HepG2 (cell line): ENCODE measurements at places on chromosomes 2 and 18. TPM values are rescaled to one million over a fixed set of nuclear protein-coding genes. Genes with fewer than 3 reads are reported as not detected.
A peak's percentile ranks its signal among the peaks of the same experiment; 100 is the strongest.

DNA sequence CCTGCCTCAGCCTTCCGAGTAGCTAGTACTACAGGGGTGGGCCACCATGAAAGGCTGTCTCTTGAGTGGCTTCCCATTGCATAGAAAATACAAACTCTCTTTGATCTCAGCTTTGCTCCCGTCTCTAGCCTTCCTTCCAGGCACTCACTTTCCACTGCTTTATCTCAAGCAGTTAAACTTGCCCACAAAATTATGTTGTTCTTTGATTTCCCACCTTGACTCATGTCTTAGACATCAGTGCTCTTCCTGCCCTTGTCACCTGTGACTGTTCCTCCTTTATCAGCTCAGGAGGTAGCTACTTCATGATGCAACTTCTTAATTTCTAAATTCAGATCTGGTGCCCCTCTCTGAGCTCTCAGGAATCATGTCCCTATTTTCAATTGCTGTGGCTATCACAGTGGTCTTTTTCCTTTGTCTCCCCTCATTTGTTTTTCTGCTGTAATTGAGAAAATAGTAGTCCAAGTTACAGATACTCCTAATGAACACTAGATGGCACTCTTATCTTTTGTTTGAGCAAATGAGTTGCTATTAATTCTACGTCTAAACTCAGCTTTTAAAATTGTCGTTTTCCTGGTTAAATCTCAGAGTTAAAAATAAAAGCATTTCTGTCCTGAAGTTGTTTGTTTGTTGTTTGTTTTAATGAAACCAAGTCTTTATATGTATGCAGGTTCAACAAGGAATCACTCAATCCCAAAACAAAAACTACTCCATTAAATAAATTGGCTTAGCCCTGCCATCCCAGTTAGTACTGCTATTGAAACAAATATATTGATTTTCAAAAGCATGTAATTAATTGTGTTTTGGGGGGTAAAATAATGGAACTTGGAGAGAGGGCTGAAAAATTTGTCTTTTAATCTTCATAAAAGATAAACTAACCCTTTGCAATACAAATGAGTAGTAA is 46.9 kb upstream of the GREB1L start:
- H3K4me3 ChIP-seq, result no peak overlapping the region
- DNase-seq, result peak; percentile 24
- no peaks in the 10 kb centered on the region for H3K27me3 ChIP-seq
- no peaks in the 10 kb centered on the region for H3K4me1 ChIP-seq
- no peaks in the 10 kb centered on the region for H3K36me3 ChIP-seq

DNA sequence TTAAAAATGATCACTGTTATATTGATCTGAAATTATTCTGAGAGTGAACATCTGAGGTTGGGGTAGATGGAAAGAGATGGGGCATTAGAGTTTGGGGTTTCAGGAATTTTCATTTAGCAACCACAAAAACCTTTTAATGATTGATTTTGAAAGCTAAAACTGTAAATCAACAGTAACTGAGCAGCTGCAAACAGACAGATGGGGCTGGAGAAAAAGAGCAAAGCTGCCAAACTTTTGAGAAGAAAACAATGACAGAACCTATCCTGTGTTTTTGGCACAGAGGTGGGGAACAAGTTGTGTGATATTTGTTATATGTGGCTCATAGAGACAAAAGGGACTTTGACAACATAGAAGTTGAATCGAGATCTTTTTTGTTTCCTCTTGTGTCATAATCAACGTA is 415.8 kb upstream of the DSEL start:
- H3K4me3 ChIP-seq, result no peak overlapping the region
- H3K36me3 ChIP-seq, result no peaks in the 10 kb centered on the region
- no peaks in the 10 kb centered on the region for H3K4me1 ChIP-seq

DNA sequence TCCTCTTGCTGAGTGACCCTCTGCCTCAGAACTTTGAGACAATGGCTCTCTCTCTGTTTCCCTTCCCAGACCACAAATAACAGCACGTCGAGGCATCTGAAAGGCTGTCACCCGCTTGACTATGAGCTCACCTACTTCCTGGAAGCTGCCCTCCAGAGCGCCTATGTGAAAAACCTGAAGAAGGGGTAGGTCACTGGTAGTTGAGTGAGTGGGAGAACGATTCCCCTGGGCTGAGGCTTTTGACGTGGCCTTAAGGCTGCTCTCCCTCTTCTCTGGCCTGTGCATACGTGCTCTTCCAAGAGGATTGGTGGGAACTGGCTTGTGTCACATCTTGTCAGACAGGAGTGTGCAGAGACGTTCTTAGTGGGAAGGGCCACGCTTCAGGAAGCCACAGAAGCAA is 63.1 kb upstream of the MCFD2 start:
- no peak for DNase-seq
- H3K27me3 ChIP-seq, result no peaks in the 10 kb centered on the region
- no peak overlapping the region for H3K4me3 ChIP-seq
- no peak overlapping the region for H3K27ac ChIP-seq
- H3K36me3 ChIP-seq, result peaks cover 67% of the 10 kb centered on the region
- H3K4me1 ChIP-seq, result peaks cover 20% of the 10 kb centered on the region

The SERPINB4 gene
- total RNA-seq, result not detected in 2 replicates

DNA sequence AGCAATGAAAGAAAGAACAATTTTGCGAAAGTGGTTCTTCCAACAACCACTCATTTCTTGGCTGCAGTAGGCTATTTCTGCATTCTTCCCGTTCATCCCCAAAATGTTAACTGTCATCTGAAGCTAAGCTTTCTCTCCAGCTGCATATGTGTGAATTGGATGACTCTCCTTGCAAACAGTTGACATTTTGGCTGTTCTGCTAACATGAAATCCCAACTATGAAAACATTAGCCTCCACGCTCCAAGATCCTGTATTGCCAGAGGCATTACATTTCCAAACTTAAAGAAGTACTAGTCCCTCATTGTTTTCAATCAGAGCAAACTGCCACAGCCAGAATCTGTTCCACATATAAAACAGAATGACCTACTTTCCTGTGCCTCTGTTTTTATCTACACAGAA is 88.5 kb downstream of the TGIF1 start:
- no peaks in the 10 kb centered on the region for H3K27me3 ChIP-seq
- no peak overlapping the region for H3K27ac ChIP-seq
- H3K4me1 ChIP-seq, result no peaks in the 10 kb centered on the region
- no peaks in the 10 kb centered on the region for H3K36me3 ChIP-seq

DNA sequence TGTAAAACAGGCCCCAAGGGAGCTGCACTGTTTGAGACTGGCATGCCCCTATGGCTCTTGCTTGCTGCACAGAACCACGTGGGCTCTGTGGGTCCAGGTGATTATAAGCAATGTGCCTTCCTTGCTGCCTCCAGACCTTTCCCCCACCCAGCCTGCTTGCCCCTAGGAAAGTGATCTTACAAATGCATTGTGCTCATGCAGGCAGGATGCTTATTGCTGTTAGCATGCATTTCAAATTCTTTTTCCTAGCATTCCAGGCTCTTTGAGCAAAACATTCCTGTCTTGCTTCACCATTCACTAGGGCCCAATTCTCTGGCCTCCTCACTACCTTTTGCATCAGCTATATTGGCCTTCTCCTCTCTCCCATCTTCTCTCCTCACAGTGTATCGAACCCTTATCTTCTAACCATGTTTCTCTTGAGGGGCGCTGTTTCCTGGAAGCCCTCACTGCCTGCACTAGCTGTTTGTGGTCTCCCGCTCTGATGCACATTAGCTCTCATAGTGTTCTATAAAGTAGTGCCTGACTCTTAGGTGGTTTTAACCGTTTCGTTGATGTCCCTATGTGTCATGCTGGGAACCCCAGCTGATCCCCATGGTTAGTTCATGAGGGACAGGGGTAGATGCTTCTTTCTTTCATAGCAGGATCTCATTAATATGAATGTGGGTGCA is 152.9 kb upstream of the EPAS1 start:
- H3K36me3 ChIP-seq, result no peaks in the 10 kb centered on the region
- H3K27ac ChIP-seq, result no peak overlapping the region
- H3K27me3 ChIP-seq, result no peaks in the 10 kb centered on the region

- peaks cover 40% of the 10 kb centered on the region; the same call in 2 of the 3 replicates for H3K27me3 ChIP-seq
- H3K4me3 ChIP-seq, result no peak overlapping the region
- no peaks in the 10 kb centered on the region for H3K4me1 ChIP-seq
- no peak overlapping the region for H3K27ac ChIP-seq
- no peaks in the 10 kb centered on the region for H3K36me3 ChIP-seq
These were observed 44.1 kb upstream of the EPAS1 start for GRCh38 chr2:46252891-46253659.

The IL1R2 gene
- total RNA-seq, result 1.9 and 3.6 TPM in 2 replicates

- H3K4me1 ChIP-seq, result peaks cover 56% of the 10 kb centered on the region
- DNase-seq, result peak; percentile 78
- H3K27me3 ChIP-seq, result peaks cover 6% of the 10 kb centered on the region; the same call in 1 of the 2 replicates
- H3K27ac ChIP-seq, result peak within 1 kb of the TSS; percentile 38
- peak within 1 kb of the TSS; percentile 65 for H3K4me3 ChIP-seq
- H3K36me3 ChIP-seq, result no peaks in the 10 kb centered on the region
These were observed at the start of gene SLC66A3 for GRCh38 chr2:11155381-11156035. TSS of gene SLC66A3 (plus strand) at chr2:11155467. CDS start at chr2:11155547, 80 bp downstream.

DNA sequence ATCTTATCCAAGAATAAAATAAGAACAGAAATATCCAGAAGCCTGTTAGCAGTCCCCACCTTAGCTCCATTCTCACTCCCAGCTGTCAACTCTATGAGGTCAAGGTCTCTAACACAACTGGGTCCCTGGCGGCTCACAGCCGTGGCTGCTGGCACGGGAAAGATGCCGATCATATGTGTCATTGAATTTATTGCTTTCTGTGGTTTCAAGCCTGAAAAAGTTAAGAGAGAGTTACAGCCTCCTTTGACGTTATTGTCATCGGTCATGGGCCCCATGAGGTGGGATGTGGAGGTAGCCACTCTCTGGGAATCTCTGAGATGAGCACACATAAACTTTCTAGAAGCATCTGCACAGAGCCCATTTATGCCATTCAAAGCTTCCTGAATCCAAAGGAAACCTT is 28.7 kb upstream of the CABLES1 start:
- peaks cover 52% of the 10 kb centered on the region for H3K4me1 ChIP-seq
- H3K27me3 ChIP-seq, result 0 out of 3 replicates have a peak, but pooled peaks cover 4% of the 10 kb centered on the region
- H3K27ac ChIP-seq, result no peak overlapping the region
- peak; percentile 78 for DNase-seq
- no peaks in the 10 kb centered on the region for H3K36me3 ChIP-seq
- H3K4me3 ChIP-seq, result no peak overlapping the region

The TCF23 gene
- 0.02 and 0.04 TPM in 2 replicates for total RNA-seq

- H3K4me3 ChIP-seq, result no peak overlapping the region
- H3K27ac ChIP-seq, result no peak overlapping the region
- no peak for DNase-seq
- H3K36me3 ChIP-seq, result no peaks in the 10 kb centered on the region
- H3K4me1 ChIP-seq, result peaks cover 9% of the 10 kb centered on the region; the same call in 1 of the 2 replicates
These were observed 45.4 kb upstream of the SCN1A start for GRCh38 chr2:166173263-166173662.

- H3K27me3 ChIP-seq, result peaks cover 9% of the 10 kb centered on the region; the same call in 2 of the 3 replicates
- no peak for DNase-seq
- no peak overlapping the region for H3K4me3 ChIP-seq
- no peak overlapping the region for H3K27ac ChIP-seq
- no peaks in the 10 kb centered on the region for H3K4me1 ChIP-seq
These were observed 93.5 kb downstream of the TMEM163 start for GRCh38 chr2:134625311-134625710.

DNA sequence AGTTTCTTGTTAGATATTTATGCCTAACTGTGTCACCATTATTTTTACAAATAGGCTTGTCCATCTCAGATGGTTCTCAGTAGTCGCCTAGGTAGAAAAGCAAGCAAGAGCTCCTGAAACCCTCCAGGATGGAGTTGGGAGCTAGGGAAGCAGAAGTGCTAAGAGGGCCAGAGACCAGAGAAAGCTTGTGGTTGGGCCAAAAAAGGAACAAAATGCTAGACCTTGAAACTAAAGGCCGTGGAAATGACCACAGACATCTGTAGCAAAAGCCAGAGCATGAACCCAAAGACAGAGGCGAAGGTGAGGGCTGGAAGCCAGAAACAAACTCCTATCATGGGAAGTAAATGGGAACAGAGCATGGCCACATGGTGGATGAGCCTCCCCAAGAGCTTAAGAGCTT is 29.9 kb upstream of the RMDN2 start:
- no peak overlapping the region for H3K4me3 ChIP-seq
- no peak overlapping the region for H3K27ac ChIP-seq
- peaks cover 12% of the 10 kb centered on the region; the same call in 1 of the 2 replicates for H3K4me1 ChIP-seq
- no peaks in the 10 kb centered on the region for H3K36me3 ChIP-seq
- DNase-seq, result no peak
- H3K27me3 ChIP-seq, result no peaks in the 10 kb centered on the region; the same call in 2 of the 3 replicates

DNA sequence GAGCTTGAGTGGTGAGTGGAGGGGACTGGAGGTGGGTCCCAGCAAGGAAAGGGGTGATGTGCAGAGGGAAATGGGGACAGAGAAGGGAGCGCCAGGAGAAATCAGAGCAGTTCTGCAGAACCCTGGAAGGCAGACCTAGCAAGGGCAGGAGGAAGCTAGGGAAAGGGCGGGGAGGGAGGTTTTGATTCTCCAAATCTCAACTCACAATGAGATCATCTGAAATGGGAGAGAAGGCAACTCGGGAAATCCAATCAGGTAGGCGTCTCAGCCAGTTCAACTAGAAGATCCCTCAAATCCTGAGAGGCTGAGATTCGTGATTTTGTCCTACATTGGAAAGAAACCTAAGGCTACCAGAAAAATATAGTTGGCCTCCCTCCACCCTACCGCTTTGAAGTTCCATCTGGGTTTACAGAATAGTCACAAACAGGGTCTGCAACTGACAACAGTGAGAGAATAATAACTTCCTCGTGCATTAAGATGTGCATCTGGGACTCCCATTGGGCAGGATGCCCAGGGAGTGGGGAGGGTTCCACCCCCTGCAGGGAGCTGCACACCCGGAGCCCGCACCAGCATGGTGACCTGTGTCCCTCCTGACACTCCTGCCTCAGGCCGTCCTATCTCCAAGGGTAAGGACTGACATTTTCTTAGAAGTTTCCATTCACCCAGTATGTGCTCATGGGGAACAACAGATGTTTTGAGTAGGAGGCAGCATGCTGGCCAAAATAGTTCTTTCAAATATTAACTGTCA is 113.3 kb upstream of the ODC1 start:
- H3K4me3 ChIP-seq, result no peak overlapping the region
- no peak for DNase-seq
- H3K27me3 ChIP-seq, result no peaks in the 10 kb centered on the region; the same call in 2 of the 3 replicates
- H3K4me1 ChIP-seq, result no peaks in the 10 kb centered on the region
- H3K36me3 ChIP-seq, result no peaks in the 10 kb centered on the region; the same call in 2 of the 3 replicates

The CKAP2L gene
- total RNA-seq, result 9.5 and 21.5 TPM in 2 replicates

GRCh38 chr2:39568561-39569006 is 97.1 kb upstream of the TMEM178A start:
- peaks cover 47% of the 10 kb centered on the region for H3K4me1 ChIP-seq
- H3K4me3 ChIP-seq, result no peak overlapping the region
- H3K27me3 ChIP-seq, result no peaks in the 10 kb centered on the region
- peak; percentile 56 for DNase-seq
- peaks cover 2% of the 10 kb centered on the region; the same call in 1 of the 2 replicates for H3K36me3 ChIP-seq
